Upper lobe of left lung (tissue), 6 donors: ENCODE measurements at places on chromosomes 2 and 18. TPM values are rescaled to one million over a fixed set of nuclear protein-coding genes. Genes with fewer than 3 reads are reported as not detected.

The VPS4B gene
- total RNA-seq: 24.1 TPM

DNA sequence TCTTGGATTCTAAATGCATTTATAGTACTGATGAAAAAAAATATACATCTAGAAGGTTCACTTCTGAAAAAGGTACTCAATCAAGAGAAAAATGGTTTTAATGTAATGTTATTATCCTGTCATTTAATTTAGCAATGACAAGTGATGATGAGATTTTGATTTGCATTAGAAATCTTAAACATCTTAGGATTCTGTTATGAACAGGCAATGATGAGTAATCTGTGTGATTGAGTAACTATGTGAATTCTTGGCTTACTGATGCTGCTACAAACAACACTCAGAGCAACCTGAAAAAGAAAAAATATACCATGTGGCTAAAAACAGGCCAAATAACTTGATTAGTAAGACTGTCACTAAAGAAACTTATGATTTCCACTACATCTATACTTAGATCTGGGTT lies 30.1 kb downstream of the RBKS start:
- H3K4me3 ChIP-seq: no peak overlapping the region
- no peaks in the 10 kb centered on the region for H3K36me3 ChIP-seq
- DNase-seq: no peak
- H3K27me3 ChIP-seq: no peaks in the 10 kb centered on the region
- H3K27ac ChIP-seq: no peak overlapping the region

DNA sequence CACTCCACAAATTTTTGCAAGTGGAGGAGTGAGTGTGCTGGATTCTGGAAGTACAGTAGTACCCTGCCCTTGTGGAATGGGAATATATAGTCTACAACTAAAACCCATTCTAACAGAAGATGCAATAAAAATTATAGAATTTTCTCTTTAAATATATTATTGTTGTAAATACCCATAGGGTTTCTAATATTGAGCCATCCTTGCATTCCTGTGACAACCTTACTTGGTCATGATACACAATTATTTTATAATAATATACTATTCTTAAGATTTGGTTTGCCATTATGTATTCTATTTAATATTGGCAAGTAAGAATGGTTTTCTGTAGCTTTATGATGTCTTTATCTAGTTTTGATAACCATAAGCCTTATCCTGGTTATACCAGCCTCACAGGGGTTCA lies 52.2 kb downstream of the EML6 start:
- H3K4me1 ChIP-seq: no peaks in the 10 kb centered on the region
- no peak overlapping the region for H3K4me3 ChIP-seq
- no peak overlapping the region for H3K27ac ChIP-seq
- no peak for DNase-seq

GRCh38 chr2:120555092-120555491 lies 180.6 kb upstream of the GLI2 start:
- peaks cover 11% of the 10 kb centered on the region for H3K4me1 ChIP-seq
- H3K4me3 ChIP-seq: no peak overlapping the region
- H3K27ac ChIP-seq: no peak overlapping the region
- H3K27me3 ChIP-seq: no peaks in the 10 kb centered on the region

GRCh38 chr18:6836331-6836730 lies 106.8 kb downstream of the ARHGAP28 start:
- no peaks in the 10 kb centered on the region for H3K36me3 ChIP-seq
- no peaks in the 10 kb centered on the region for H3K27me3 ChIP-seq
- no peak for DNase-seq
- H3K4me1 ChIP-seq: peaks cover 2% of the 10 kb centered on the region
- no peak overlapping the region for H3K27ac ChIP-seq

The PGAP1 gene
- total RNA-seq: 13.7 TPM
